ENCODE measurements at places on chromosomes 5 and 9. TPM values are rescaled to one million over a fixed set of nuclear protein-coding genes. Genes with fewer than 3 reads are reported as not detected.

DDX4 gene
- total RNA-seq = not detected

STKLD1 gene
- 1.0 TPM for total RNA-seq

MTAP gene
- 17.8 TPM for total RNA-seq

DNA sequence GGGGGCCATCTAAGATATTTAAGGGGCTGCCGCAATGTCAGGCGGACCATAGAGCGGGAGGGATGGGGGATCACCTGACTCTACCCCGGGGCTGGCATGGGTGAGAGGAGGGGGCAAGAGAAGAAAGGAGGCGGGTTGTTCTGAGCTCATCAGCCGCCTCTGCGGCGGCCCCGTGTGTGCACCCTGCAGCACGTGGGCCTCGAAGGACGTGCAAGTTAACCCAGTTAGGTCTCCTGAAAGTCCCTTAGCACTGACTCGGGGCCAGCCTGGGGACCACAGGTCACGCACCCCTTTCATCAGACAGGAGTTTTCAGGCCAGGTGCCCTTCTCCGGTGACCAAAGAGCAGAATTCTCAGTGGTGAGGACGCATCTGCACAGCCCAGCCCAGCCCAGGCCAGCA, 58.0 kb downstream of the UBE2QL1 start:
- DNase-seq = no peak

- no peak for DNase-seq
Measured at GRCh38 chr9:31084350-31084749, 1300.1 kb upstream of the ACO1 start.

- peak; percentile 26 for DNase-seq
Measured at GRCh38 chr5:177361418-177362291, 3.9 kb downstream of the RGS14 start.

GRCh38 chr9:130981002-130981755, 27.8 kb upstream of the LAMC3 start:
- DNase-seq = no peak

- no peak for DNase-seq
Measured at GRCh38 chr5:44605926-44606325, 202.8 kb upstream of the MRPS30 start.

Measured in CD4-positive, alpha-beta T cell (primary cell).